Stimulated activated CD8-positive, alpha-beta memory T cell treated with anti-CD3 and anti-CD28 coated beads, Interleukin-2, amount 100 ng/mL, for 1 hour (primary cell): ENCODE measurements at places on chromosomes 3 and 15.

DNA sequence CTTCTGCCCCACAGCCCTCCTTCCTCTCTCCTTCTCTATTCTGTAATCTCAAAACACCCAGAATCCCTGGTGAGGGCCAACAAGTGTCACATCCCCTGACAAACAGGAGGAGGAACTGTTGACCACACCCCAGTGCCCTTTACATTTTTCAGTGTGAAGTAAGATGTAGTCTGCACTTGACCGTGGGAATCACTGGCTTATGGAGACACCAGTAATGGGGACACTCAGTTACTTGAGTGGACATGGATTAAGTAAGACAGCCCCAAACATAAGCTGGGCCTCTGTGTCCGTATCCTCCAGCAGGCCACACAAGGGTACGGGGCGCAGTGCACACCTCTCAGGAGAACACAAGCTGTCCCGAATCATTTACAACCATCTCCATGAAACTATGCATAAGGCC, 28.4 kb upstream of the LIMD1 start:
- DNase-seq, result no peak

DNA sequence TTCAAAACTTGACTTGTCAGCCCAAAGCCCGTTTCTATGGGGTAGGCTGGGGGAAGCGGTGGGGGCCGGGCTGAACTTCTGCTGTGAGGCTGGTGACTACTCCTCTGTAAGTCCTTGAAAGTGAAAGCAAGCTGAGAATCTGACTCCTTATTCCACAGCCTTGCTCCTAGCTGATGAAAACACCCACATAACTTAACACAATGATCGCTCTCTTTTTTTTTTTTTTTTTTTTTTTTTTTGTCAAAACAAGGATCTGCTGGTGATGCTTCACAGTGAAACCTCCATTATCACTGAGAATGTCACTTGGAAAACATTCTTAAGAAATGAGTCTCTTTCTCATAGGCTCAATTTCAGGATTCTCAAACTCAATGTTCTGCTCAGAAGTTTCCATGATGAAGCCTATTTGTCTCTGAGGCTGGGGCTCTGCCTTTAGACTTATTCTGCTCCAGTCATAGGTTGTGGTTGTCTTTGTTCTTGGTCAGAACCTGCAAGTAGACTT, 31.4 kb upstream of the TKT start:
- no peak for DNase-seq

GRCh38 chr15:40992241-40992741, 39.0 kb downstream of the CHAC1 start:
- no peak for DNase-seq

DNA sequence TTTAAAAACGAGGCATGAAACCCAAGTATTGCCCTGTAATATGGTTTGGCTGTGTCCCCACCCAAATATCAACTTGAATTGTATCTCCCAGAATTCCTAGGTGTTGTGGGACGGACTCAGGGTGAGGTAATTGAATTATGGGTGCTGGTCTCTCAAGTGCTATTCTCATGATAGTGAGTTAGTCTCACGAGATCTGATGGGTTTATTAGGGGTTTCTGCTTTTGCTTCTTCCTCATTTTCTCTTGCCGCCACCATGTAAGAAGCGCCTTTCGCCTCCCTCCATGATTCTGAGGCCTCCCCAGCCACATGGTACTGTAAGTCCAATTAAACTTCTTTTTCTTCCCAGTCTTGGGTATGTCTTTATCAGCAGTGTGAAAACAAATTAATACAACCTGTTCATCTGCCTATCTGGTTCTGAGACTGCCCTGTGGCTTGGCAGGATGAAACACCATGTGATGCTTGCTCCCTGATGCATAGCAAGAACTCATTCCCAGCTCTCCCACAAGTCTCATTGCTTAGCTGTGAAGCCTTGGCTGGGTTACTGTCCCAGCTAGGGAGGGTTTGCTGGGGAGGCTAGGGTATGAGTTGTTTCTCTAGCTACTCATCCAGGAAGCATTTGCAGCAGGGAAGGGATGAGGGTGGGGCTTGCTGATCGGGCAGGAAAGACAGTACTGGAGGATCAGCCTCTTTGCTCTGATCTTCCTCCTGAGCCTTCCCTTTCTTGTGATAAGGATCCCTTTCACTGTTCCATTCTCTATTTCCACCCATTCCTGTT, 3.7 kb upstream of the SQOR start:
- no peak for DNase-seq

DNA sequence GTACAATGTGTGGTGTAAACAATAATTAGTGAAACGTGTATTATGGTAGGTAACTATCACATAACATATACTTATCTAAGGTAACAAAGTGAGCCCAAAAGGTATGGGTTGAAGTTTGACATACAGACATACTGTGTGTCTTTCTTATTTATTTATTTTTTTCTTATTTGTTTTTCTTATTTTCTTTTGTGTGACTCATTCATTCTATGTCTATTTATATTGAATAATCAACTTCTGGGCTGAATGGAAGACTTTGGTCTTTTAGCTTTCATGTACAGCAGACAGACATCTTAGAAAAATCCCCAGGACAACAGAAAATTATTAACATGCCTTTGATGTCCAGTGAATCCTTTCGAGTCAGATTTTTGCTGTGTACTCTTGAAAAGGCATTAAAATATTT, 200.3 kb upstream of the SLC2A2 start:
- no peak for DNase-seq

DNA sequence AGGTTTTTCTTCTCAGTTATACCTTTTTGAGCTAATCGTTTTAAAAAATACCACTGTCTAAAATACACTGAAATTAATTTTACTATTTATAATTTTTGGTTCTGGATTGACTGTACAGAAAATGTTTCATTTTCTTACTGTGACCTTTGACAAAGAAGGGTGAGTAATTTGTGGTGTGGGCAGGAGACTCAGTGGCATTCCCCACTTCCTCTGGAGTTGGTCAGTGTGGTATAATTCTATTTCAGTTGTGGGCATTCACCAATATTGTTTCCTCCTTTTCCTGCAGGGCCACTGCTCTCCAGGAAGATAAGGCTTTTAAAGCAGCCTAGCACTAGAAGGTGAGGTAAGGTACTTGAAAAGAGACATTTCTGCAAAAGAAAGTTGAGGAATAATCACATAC, 6.5 kb downstream of the DAG1 start:
- no peak for DNase-seq

GRCh38 chr3:173703771-173704170, 306.2 kb downstream of the NLGN1 start:
- DNase-seq, result no peak

DNA sequence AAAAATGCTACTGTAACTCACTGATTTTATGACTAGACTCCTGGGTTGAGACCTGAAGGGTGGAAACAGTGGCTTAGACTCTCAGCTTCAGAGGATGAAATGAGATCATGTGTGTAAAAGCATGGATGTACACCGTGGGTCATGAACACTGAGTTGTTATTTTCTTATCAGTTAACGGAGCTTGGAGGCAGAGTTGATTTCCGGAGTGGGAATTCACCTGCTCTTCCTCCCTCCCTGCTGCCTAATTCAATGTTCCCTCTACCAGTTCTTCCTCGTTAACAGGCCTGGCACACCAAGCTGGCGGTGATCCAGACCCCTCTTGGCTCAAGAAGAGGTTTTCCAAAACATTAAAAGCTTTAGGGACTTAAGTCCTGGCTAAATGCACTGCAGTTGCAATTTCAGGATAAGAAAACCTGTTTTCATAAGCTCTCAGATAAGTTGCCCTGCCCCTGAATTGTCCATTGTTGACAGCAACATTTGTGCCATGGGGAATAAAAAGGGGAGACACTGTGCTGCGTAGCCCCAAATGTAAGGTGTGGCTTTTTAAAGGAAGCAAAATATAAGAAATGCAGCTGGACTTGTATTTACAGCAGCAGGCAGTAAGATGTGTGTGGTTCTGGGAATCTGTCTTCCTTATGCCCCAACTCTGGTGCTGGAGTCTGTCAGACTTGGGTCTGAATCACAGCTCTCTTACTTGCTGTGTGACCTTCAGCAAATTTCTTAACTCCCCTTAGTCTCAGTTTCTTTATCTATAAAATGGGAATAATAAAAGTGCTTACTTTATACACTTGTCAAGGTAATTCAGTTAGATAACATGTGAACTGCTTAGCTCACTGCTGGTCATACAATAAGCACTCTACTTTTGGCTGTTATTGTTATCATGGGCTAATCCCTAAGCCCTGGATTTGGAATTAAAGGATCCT, 9.9 kb downstream of the PDIA5 start:
- DNase-seq, result no peak

DNA sequence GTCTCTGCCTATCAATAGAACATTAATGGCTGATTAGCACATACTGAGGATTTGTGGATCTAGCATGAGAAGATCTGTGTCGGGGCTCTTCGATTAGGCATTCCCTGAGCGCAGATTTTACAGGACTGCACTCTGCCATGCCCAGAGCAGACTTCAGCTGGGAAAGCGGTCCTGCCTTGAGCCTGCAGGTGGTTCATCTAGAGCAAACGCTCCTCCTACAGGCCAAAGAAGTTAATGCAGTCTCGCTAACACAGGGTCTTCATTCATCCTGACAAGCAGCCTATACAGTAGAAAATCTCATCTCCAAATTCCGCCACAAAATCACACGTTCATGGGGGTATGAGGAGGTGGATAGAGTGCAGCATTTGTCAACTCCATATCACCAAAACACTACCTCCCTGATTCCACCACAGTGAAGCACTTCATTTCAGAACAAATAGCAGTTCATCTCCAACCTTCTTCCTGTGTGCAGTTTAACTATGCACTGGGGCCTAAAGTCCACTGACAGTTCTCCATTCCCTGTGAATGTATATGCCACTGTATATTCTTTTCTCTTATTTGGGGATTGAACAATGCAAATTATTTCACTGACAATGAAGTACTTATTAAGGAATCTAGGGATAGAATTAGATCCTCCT, 405.8 kb downstream of the IGSF11 start:
- DNase-seq, result no peak

DNA sequence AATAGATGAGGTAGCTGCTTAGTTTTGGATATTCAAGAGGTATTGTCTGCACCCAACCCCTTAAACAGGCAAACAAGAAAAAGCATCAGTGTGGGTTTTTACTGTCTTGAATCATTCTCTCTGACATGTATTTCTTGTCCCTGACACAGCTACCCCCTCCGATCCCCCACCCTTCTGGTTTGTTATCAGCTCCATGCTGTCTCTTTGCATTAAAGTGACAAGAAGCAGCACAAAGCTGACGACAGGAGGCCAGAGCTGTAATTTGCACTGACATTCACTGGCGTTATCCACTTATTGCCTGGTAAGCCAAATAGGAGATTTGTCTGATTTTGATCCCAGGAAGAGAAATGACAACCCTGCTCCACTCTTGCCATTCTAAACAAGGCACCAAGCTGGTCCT, 83.3 kb upstream of the SNRK start:
- DNase-seq, result no peak

GRCh38 chr3:15113471-15113870, 14.5 kb upstream of the RBSN start:
- DNase-seq, result no peak

- no peak for DNase-seq
These were observed 8.1 kb downstream of the CEMIP start for GRCh38 chr15:80787316-80787715.
